ENCODE measurements at places on chromosomes 1 and 21.
A peak's percentile ranks its signal among the peaks of the same experiment; 100 is the strongest.

GRCh38 chr1:110559157-110559556 lies 40.2 kb upstream of the KCNA10 start:
- no peak for DNase-seq

GRCh38 chr1:43799656-43800635 lies 92.6 kb downstream of the ST3GAL3 start:
- no peak for DNase-seq

GRCh38 chr1:155773221-155773620 lies 83.8 kb downstream of the GON4L start:
- DNase-seq = no peak

DNA sequence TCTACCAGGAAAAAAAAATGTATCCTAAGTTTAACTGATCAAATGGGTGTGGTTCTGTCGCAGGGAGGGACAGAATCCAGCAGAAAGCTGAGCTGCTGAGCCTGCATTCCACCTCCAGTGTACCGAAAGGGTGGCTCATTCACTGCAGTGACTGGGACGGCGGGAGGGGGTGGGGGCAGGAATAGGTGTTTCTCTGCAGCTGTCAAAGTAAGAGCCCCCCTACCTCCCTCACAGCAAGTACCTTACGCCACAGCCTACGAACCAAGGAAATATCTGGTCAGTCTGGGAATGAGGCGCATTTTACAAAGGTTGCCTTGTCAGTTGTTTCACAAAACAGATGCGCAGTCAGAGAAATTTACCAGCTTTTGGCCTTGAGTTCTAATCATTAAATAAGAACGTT lies 1.7 kb downstream of the S100B start:
- no peak for DNase-seq

DNA sequence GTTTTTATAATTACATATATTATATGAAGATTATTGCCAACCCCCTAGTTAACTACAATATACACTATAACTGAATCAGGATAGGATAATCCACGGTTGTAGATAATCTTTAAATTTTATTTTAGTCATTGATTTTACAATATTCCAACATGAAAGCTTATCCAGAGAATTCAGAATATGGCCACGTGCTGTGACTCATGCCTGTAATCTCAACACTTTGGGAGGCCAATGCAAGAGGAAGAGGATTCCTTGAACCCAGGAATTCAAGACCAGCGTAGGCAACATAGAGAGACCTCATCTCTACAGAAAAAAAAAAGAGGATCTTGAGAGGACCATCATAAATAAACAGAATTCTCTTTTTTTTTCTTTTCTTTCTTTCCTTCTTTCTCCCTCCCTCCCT lies 119.6 kb upstream of the CACYBP start:
- DNase-seq = no peak

DNA sequence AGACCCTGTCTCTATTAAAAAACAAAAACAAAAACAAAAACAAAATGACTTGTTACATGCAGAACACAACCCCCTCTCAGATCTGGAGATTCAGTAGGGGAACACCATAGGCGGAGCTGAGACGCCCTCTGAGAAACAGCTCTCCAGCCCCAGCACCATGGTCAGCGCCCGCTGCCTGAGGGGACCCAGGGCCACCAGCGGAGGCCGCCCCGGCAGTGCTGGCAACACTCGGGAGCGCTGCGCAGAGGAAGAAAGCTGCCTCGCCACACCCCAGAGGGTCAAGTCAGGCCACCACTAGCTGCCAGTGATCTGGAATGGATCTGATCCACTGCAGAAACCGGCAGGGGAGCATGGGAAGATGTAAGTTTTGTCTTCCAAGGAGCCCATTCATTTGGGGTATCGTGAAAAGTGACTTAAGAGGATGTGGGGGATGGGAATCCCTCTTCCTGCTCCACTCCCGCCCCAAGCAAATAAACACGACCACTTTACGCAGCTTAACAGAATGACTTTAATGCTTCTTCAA lies 3.1 kb downstream of the ACTA1 start:
- peak; percentile 49 for DNase-seq

- peak; percentile 59 for DNase-seq
These were observed 2.0 kb downstream of the KCNA3 start for GRCh38 chr1:110672753-110673108.

DNA sequence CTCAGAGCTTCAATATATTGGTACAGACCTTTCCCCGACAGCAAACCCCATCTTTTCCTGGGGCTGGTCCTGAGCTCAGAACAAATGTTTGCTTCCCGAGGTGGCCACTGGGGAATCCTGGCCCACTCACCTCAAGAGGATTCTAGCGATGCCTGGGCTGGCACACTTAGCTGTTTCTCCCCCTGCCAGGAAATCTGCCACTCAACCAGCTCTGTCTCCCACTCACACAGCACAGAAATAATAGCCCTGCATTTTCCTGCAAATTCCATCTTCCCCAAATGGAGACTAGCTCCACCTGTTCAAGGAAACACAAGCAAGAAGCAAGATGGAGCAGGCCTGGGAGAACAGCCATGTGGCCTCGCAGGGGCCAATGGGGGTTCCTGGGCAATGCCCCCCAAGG lies 21.1 kb downstream of the KCNN3 start:
- DNase-seq = no peak

DNA sequence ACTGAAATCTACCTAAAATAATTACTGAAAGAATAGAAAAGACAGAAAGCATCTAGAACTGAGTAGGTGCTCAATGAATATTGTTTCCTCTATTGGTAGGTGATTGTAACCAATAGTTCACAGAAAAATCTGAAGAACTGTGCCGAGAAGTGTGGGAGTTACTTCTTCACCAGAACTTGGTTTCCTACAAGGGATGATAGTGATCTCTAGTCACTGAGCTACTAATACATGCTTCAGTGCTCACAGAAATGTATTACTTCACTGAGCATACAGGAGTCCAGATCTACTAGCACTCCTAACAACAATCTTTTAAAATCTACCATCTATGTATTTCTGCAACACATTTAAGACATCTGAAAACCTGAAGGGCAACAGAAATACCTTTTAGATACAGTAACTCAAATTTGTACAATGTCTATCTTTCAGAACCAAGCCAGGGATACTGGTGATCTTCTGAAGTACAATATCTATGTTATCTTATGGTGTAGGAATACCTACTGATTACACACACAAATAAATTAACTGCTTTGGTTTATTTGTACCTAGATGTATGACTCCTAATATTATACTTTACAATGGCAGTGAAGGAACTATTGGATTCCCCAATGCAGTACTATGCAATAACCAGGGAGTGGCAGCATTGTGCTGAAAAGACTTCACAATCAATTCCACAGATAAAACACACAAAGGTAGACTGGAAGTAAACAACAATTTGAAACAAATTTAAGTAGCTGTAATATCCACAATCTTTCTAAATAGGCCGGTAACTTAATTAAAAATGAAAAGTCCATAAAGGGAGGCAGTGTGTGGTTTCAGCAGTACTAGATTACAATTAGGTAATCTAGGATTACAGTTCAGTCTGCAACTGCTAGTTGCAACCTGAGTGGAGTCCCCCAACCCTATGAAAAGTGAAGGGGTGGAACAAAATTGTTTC lies 243.0 kb downstream of the SLC45A1 start:
- peak; percentile 45 for DNase-seq

DNA sequence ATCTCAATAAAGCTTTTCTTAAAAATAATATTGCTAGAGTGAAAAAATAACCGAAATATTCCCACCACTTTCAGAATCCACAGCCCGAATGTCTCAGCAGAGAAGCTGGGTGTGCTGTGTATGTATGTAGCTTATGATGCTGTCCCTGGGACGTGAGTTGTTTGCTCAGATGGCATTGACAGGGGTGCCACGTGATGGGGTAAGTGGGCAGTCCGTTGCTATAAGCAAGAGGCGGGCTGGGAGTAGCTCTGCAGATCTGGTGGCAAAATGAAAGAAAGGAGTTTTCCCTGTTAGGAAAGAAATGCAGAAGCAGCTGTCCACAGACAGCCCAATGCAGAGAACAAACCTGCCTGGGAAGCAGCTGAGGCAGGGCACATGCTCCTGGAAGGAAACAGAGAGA lies 3.8 kb upstream of the FAM20B start:
- DNase-seq = no peak

DNA sequence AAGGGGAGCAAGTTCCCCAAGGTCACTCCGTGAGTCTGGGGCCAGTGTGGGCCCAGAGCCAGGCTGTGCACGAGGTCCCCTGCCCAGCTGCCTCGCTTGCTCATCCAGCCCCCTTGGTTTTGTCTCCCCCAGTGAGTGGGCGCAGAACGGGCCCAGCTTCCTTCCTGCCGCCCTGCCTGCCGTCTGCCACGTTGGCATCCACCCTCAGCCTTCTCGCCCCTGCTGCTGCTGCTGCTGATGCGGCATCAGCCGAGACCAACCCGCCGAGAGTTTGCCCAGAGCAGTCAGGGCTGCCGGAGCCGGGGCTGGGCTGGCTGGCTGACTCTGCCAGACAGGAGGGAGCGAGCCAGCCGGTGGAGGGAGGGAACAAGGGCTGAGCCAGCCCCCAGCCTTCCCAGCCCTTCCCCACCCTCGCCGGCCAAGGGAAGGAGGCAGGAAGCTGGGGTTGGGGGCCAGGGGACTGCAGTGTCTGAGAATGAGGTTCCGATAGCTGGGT lies 31.4 kb upstream of the WASF2 start:
- DNase-seq = peak; percentile 77

Data from CD4-positive, alpha-beta T cell treated with Interleukin-17A for 4 hours (primary cell).